Left ventricle myocardium inferior (tissue), 1 donor: ENCODE measurements at places on chromosomes 1 and 21. TPM values are rescaled to one million over a fixed set of nuclear protein-coding genes. Genes with fewer than 3 reads are reported as not detected.

DNA sequence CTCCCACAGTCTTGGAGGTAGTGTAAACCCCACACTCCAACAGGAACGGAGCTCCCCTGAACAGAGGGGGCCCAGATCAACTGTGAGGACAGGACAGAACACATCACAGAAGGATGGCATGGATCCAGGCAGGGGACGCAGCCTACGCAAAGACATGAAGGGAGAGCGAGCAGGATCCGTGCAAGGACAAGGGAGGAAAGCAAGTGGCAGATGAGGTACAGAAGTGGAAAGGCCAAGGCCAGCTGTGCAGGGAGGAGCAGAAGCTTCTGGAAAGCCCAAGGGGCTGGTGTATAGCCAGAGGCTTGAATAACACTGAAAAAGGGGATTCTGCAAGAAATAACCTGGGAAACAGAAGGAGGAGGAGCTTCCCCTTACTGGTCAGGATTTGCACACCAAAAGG is 81.2 kb downstream of the SIPA1L2 start:
- no peak for DNase-seq

DNA sequence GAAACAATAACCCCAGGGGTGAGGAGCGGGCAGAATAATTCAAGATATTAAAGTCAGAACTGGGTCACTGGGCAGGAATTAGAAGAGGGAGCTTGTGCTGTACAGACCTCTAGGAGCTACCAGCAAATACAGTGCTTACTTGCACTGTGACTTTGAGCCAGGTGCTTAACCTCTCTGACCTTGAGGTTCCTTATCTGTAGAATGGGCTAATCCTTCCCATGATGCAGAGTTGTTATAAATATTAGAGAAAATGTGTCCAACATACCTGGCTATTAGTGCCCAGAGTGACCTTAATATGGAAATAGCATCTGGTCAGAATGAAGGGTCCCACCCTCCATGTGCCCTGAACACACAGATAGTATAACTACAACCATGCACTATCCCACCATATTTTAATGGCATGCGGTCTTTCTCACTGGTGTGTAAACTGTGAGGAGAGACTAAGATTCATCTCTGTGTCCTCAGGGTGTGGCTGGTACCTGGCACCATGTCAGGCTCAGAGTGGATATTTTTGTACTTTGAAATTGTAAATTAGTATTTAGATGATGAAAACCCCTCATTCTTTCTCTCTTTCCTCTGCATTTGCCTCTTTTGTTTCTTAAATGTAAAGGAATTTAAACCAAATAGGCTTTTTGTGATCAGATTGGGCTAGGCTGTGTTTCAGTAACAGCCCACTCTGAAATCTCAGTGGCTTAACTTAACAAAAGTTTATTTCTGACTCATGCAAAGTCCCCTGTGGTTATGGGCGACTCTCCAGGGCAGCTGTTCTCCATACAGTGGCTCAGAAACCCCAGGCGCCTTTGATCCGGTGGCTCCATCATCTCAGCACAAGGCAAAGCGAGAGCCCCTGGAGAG is 60.0 kb upstream of the ROR1 start:
- no peak for DNase-seq

DNA sequence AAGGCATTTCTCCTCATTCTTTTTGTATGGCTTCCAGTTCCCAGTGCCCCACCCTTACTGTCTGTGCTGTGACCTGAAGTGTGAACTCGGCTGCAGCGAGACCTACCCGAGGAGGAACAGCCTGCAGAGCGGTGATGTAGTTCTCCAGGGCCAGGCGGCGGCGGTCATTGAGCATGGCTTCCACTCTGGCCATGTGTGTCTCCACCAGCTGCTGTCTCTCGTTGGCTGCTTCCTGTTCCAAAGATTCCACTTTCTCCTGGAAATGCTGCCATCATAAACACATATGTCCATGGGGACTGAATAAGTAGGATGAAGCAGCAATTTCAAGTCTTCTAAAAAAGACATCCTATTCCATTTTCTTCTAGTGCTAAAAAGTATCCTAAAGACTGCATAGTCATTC is 195.6 kb downstream of the APP start:
- peak; percentile 69 for DNase-seq

GRCh38 chr1:172451002-172451443 is 7.2 kb upstream of the PIGC start:
- DNase-seq = no peak

GRCh38 chr21:24023402-24023801 is 1583.9 kb downstream of the MRPL39 start:
- no peak for DNase-seq

DNA sequence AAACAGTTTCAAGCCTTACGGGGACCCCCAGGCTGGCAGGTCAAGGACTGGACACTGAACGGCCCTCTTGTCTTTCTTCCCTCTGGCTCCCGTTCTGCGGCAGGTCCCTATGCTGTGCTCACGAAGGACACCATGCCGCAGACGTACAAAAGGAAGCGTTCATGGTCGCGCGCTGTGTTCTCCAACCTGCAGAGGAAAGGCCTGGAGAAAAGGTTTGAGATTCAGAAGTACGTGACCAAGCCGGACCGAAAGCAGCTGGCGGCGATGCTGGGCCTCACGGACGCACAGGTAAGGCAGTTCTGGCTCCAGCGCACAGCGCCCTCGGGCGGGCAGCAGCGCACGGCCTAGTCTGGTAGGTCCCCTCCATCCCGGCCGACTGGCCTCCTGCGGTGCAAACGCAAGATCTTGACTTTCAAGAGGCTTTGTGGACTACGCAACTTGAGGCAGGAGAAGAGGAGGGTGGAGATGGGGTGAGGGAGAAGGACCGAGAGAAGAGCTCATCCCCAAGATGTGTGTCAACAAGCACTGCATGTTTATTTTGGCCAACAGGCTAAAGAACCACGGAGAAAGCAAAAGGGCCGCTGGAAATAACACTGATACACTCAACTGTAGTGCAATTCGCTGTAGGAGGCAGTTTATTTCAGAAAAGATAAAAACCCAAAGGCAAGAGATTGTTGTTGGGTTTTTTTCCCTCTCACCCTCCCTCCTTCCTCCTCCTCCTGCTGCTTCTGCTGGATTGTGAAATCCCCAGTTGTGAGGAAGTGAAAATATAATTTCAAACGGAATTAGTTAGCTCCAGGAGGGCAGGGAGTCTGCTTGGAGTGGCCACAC is 3.0 kb downstream of the HLX start:
- DNase-seq = no peak

EXO1 gene
- total RNA-seq = 0.44 TPM

CHTOP gene
- total RNA-seq = 75.5 TPM

AGPAT3 gene
- 79.6 TPM for total RNA-seq
